Left colon (tissue), 2 donors: ENCODE measurements at places on chromosomes 4 and X. TPM values are rescaled to one million over a fixed set of nuclear protein-coding genes. Genes with fewer than 3 reads are reported as not detected.
A peak's percentile ranks its signal among the peaks of the same experiment; 100 is the strongest.

DNA sequence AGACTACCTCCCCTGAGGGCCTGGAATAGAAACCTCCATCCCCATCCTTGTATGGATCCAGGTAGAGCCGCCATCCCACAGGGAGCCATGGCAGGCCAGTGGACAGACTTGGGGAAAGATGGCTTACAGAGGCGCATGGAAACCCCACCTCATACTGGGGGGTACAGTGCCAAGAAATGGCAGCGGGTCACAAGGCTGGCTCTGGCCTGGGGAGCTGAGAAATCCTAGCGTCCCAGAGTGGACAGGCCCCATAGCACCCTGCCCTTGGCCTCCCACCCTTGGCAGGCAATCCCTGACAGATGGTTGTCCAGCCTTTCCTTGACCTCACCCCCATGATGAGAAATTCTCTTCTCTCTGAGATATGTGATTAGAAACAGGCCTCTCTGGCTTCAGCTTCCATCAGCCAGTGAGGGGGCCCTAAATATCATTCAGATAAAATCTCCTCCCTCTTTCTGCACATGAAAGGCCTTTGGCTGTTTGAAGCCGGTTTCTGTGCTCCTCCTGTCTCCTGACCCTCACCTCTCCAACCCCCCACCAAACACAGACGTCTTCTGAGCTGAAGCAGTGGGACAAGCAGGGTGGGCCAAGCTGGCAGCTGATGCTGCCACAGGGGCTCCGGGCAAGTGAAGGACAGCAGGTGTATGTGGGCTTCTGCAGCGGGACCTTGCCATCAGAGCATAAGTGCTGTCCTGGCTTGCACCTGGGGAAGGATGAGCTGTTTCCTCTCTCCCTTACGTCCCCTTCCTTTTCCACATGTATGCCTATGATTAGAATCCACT, 204.4 kb upstream of the MAMLD1 start:
- no peak for DNase-seq

DNA sequence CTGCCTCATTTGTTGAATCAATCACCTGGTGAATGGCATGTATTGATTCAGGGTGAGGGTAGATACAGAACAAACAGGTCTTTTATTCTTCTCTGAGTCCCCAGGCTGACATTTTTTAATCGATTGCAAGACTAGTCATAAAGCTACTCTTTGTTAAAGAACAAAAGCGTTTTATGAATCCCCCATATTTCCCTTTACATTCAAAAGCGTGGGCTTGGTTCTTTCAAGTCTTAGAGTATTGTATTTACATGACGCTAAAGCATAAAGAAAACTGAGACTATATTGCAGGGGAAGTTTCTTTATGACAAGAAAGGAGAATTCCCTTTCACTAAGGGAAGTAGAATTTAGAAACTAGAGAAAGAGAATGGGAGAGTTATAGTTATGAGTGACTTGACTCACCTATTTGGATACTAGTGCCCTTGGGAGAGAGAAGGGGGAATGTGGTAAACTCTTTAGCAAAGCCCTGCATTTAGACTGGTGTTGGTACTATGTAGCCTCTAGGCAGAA, 69.3 kb upstream of the PDE5A start:
- no peak for DNase-seq

- no peak for DNase-seq
Observed at GRCh38 chrX:16930392-16930791, 16.1 kb upstream of the REPS2 start.

GRCh38 chr4:78168029-78168428, 110.9 kb downstream of the FRAS1 start:
- DNase-seq: no peak

DNA sequence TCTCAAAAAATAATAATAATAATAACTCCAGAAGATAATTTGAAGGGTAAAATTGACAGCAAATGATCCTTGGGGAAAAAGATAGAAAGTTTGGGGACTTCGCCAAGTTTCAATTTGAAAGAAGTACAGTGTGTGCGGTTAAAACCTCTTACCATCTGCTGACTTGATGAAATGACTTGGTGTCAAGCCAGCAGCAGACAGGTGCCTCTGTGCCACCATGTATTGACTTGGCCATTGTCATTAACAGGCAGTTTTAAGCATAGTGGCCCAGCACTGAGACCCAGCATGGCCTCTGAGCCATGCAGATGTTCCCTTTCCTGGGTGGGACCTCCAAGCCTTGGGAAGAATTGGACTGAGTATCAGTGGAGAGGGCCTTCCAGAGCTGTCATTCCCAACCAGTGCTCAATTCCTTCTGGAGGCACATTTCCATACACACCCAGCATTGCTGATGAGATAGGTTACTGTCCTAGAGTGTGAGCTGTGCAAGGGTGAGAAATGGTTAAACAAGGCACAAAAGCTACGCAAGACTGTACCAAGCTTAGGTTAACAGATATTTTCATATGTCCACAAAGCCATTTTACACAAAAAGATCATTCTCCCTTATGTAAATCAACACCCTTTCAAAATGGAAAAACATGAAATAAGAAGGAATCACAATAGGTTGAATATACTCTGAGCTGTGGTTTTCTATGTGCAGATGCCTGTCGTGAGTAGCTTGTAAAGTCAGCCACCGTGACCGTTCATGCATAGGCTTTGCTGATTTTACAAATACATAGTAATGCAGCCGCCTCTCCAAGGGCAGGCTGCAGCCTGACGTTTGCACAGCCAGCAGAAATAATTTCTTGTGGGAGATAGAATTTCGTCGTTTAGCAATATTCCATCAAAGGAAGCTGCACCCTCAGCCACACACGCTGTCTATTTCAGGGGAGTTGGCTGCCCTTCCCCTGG, 59.4 kb upstream of the FBXW7 start:
- no peak for DNase-seq

GRCh38 chr4:156197216-156197615, 243.6 kb upstream of the CTSO start:
- DNase-seq: no peak

DNA sequence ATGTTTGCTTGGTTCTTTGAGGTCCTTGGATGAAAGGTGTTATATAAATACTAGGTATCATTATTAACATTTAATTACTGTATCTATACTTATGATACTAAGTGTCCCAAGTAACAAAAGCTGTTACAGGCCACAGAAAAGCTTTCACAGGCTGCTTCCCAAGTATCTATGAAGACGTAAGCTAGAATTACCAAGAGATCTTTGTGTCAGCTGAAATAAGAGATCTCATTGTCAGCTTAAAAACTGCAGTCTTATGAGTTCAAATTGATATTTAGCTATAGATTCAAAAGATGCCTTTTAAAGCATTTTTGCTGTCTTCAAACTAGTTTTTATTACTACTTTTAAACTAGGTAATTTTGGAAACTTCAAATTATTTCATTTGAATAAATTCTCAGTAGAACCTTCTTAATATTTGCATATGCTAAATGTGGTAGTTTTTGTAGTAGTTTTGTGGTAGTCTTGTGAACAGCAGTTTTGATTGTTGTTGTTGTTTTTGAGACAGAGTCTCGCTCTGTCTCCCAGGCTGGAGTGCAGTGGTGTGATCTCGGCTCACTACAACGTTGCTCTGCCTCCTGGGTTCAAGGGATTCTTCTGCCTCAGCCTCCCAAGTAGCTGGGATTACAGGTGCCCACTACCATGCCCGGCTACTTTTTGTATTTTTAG, 170.0 kb upstream of the RPL34 start:
- no peak for DNase-seq

DNA sequence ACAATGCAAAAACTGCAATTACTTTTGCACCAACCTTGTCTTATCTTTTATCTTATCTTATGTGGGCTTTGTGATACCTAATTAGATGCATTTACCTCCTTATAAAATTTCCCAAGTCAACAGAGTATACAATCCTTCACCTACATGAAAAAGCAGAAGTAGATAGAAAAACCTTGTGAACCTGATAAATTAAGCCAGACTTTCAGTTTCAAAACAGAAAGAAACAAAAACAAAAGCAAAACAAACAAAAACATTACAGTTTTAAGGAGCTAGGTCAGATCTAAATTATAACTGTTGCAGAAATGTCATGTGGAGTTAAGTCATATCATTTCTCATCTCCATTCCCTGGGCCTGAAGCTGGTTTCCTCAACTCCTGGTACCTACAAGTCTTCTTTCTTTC, 24.9 kb upstream of the CXXC4 start:
- DNase-seq: no peak

GRCh38 chr4:183626168-183626567, 32.8 kb downstream of the RWDD4 start:
- DNase-seq: no peak

DNA sequence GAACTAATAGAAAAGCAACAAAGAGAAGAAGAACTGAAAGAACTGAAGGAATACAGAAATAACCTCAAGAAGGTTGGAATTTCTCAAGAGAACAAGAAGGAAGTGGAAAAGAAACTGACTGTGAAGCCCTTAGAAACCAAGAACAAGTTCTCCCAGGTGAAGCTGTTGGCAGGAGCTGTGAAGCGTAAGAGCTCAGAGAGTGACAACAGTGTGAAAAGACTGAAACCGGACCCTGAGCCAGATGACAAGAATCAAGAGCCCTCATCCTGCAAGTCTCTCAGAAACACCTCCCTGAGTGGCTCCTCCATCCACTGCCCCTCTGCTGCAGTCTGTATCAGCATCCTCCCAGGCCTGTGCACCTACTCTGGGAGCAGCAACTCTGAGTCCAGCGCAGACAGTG, 8.4 kb upstream of the FHDC1 start:
- DNase-seq: no peak

DNA sequence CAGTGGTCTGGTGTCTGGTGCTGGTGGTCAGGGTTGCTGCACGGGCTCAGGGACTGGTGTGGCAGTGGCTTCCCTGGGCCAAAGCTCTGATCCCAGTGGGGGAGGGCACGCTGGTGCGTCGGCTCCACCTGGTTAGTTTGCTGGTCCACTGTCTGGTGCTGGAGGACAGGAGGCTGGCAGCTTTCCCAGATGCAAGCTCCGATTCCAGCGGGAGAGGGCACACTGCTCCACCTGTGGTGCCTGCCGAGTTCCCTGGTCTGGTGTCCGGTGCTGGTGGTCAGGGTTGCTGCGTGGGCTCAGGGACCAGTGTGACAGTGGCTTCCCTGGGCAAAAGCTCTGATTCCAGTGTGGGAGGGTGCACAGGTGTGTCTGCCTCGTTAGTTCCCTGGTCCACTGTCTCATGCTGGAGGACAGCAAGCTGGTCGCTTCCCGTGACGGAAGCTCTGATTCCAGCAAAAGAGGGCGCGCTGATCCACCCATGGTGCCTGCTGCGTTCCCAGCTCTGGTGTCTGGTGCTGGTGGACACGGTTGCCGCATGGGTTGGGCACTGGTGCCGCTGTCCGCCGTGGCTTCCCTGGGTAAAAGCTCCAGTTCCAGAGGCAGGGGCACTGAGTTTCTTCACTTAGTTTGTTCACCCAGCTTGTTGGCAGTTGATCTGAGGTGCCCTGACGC, 5.8 kb downstream of the VMA21 start:
- DNase-seq: no peak

DNA sequence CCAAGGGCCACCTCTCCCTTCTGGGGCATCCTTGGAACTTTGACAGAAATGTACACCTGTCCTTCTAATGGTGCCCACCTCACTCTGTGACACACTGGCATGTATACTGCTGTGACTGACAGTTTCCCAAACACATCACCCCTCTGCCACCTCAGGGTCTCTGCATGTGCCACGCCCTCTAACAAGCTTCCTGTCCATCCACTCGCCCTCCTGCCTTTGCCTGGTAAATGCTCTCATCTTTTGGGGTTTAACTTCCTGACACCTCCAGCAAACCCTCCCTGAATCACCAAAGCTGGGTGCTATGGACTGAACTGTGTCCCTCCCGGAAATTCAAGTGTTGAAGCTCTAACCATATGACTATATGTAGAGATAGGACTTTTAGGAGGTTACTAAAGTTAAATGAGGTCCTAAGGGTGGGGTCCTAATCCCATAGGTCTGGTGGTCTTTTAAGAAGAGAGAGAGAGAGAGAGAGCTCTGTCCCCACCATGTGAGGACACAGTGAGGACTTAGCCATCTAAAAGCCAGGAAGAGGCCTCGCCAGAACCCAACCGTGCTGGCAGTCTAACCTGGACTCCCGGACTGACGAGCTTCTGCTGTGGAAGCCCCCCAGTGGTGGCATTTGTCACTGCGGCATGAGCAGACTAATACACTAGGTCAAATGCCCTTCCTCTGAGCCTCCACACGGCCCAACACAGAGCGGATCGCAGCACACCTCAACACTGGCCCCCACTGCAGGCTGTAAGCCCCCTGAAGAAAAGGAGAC, 95.6 kb downstream of the AFAP1 start:
- DNase-seq: peak; percentile 86

- DNase-seq: no peak
Observed at GRCh38 chrX:38868941-38869401, 67.7 kb downstream of the MID1IP1 start.

DNA sequence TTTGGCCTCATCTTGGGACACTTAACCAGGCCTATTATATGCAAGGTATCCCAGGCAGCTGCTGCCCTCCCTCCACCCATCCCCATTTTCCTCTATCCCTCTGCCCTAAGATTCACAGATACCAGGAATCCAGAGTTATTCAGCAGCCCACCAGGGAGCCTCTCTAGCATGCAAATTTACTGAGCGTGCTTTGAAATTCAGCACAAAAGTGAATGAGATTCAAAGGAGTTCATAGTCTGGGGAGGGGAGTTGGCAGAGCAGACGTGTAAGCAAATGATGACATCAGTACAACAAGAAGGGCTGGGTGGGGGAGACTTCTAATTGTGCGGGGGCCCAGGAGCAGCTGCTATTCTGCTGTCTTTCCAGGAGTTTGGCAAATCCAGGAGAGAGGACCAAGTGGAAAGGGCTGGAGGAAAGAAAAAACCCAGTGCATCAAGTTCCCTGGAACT, 1.7 kb upstream of the MTM1 start:
- DNase-seq: no peak

GRCh38 chr4:72527038-72527646, 41.9 kb downstream of the ADAMTS3 start:
- no peak for DNase-seq

DNA sequence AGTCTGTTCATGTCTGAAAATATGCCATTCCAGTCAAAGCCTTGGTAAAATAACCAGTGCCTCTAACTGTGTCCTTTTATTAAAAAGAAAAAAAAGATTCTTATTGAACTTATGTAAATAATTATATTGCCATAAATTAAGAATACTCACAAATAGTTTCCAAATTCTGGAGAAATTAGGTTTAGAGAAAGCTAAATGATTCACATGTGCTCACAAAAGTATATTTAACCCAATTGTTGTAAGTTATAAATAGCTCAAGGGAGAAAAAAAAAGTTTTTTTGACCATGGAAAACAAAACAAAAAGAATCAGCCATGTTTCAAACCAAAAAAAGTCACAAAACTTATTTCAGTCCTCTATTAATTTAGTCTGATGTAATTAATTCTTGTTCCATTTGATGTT, 25.3 kb upstream of the HERC6 start:
- DNase-seq: no peak

- DNase-seq: no peak
Observed at GRCh38 chr4:35695421-35695820, 548.9 kb downstream of the ARAP2 start.

DNA sequence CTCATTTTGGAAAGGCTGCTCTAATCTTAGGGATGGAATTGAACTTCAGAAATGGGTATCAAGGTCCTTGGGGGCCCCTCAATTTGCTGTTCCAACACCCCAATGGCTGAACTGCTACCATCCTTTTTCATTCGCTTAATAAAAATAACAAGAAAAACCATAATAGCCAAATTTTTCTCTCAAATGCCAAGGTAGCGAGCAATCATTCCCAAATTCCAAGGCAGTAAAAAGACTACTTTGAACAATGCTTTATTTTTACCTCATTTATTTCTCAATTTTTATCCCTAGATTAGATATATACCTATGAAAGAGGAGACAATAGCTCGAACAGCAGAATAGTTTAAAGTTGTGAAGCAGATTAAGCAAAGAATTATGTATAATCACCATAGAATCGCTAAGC, 323.4 kb upstream of the SLC7A11 start:
- no peak for DNase-seq

Gene ARSD
- 104 TPM for total RNA-seq

Gene FAM47E
- 6.1 TPM for total RNA-seq

Gene TBC1D8B
- total RNA-seq: 13.1 TPM

Gene ENPEP
- 2.0 TPM for total RNA-seq

Gene EXOC1
- 43.8 TPM for total RNA-seq
